ENCODE measurements at places on chromosomes 2 and 18.

GRCh38 chr2:221503965-221504364 is 68.1 kb downstream of the EPHA4 start:
- no peak for DNase-seq

DNA sequence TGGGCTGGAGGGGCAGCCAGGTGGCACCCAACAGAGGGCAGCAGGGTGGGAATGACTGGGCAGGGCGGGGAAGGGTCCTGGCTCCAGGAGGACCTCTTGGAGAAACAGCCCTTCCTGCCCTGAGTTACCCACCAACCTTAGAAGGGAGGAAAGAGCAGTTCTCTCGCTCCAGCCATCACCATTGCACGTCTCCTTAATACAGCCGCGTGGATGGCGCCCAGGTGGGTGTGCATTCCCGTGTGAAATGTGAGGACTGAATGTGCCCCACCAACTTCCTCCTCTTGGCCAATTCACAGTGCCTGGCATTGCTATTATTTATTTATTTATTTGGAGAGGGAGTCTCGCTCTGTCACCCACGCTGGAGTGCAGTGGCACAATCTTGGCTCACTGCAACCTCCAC is 107.0 kb downstream of the SMIM21 start:
- no peak for DNase-seq

DNA sequence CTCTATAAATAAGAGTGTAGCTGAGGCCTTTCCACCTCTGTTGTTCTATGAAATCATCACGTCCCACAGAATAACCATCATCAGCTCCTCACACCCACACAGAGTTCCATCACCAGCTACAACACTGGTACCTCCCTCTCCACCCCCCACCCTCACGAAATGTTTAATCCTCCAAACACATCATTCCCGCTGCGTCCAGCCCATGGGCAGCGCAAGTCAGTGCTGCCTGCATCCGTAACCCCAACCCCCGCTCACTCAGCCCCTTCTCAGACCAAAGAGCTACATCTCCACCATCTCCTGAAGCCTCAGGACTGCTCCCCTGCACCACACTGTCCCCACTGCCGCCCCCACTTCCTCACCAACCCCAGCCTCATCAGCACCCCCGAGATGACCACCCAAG is 19.4 kb downstream of the DNMT3A start:
- DNase-seq = no peak

- no peak for DNase-seq
These were observed 3.7 kb upstream of the IL1RN start for GRCh38 chr2:113123726-113124125.

- DNase-seq = no peak
These were observed 25.8 kb downstream of the SPEG start for GRCh38 chr2:219460424-219460926.

DNA sequence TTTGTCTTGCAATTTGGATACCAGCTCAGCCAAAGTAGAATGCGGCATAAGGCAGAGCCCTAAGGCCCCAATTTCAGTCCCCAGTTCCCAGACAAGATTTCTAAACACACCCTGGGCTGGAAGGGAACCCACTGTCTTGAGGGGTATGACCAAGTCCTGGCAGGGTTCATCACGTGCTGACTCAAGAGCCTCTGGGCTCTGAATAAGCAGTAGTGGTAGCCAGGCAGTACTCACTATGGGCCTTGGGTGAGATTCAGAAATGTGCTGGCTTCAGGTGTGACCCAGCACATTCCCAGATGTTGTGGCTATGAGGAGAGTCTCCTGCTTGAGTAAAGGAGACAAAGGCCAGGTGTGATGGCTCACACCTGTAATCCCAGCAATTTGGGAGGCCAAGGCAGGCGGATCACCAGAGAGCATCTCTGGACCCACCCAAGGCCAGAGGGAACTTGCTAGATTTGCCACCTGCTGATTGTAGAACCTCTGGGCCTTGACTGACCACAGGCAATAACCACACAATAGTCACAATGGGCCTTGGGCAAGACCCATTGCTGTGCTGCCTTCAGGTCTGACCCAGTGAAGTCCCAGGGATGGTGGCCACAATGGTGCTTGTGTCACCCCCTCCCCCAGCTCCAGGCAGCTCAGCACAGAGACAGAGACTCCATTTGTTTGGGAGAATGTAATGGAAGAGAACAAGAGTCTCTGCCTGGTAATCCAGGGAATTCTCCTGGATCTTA is 74.9 kb downstream of the ATL2 start:
- no peak for DNase-seq

GRCh38 chr2:195961873-195962272 is 106.8 kb downstream of the DNAH7 start:
- DNase-seq = no peak

DNA sequence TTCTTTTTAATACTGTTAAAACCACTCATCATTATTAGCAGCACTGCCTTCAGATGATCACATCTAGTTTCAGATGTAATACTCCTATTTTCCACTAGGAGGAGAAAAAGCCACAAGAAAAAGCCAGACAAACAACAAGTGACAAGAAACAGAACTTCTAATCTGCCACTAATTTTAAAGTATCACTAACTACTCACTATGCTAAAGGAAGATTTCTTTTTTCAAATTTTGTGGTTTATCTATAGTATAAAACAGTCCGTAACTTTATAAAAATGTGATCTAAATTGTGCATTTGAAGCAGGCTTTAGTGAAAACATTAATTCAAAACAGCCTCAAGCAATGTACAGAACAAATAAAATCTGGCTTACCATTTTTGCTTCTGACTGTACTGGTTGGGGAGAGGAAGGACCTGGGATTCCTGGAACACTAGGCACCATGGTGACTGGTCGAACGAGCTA is 56.8 kb downstream of the ATF2 start:
- no peak for DNase-seq

DNA sequence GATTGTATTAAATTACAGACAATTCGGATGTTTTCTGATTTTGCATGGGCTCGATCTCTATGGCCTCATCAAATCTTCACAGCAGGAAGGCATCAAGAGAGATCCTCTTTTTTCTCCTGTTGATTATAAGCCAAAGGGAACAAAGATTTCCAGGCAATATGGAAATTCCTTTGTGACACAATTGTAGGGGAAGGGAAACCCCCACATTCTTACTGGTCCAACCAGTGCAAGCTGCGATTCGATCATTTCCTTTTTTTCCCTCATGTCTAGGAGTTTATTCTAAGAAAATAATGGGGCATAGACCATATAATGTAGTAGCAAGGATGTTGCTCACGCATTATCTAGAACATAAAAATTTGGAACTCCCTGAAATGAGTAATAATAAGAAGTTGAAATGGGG is 87.7 kb downstream of the LYPD6 start:
- no peak for DNase-seq

DNA sequence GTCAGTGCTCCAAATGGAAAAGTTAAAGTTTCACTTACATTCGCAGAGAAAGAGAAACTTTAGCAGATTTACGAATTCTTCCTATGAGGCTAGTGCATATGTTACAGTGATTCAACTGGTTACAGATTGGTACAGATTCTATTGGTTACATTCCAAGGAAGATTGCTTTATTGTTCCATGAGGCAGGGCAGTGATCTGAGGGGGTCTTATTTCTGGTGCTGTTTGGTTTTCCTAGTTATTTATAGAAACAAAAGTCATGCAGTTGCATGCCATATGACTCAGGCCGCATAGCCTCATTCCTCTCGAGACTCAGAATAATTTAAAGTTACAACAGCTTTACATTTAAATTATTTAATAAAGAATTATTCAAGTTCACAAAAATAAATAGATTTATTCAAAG is 385.4 kb upstream of the SYT4 start:
- no peak for DNase-seq

DNA sequence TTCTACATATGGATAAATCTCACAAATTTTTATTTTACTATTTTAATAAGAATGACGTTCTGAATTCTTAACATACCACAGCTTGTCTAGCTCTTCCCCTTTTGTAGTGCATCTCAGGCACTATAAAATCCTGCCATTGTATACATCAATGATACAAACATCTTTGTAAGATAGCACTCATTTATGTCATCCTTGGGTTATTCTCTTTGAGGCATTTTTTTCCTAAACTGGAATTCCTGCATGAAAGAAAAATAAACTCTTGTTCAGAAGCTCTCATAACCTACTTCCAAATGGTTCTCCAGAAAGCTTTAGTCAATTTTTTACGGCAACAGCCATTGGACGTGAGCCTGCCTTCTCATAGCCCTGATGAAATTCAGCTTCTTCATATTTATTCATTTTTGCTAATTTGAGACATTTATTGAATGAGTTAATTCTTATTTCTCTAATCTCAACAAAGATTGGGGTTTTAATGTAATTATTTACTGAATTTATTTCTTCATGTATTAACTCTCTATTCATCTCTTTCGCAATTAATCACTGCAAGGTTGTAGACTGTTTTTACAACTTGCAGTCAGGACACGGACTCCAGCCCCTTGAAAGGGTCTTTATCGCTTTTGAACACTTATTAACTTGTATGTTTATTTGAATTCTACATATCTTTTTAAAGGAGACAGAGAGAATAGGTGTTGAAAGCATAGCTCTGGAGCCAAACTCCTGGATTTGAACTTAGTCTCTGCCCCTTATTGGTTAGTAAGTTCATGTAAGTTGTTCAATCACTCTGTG is 57.6 kb upstream of the PARD3B start:
- DNase-seq = no peak

GRCh38 chr2:173171321-173171720 is 95.7 kb downstream of the MAP3K20 start:
- DNase-seq = no peak

DNA sequence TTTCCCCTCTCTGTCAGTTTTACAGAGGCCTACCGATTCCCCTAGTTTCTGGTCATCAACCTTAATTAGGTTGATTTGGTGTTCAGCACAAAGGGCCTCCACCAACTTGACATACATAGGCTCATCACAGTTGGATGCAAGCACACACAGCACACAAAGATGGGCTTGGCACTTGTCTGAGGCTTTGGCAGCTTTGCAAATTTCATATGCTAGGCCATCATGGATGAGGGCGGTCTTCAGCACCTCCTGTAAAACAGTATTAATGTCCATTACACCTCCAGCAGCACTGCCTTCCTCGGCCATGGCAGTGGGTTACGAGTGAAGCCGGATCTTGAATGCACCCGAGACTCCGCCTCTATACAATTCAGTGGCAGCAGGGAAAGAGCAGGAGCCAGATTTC is 56.9 kb downstream of the REL start:
- no peak for DNase-seq

GRCh38 chr2:15920696-15921095 is 19.7 kb upstream of the MYCN start:
- no peak for DNase-seq

Measured in H54 (cell line).